ENCODE measurements at places on chromosomes 6 and 20.

DNA sequence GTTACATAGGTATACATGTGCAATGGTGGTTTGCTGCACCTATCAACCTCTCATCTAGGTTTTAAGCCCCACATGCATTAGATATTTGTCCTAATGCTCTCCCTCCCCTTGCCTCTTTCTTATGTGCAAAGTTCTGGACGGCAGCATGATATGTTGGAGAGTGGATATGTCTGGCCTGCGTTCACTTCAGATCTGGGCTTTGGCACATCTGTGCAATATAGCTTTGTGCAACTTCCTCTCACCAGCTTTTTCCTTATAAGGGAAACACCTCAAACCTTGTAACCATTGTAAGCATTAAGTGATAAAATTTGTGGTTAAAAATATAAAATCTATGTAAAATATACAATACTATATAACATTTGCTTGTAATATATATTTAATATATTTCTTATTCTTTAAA lies 288.0 kb downstream of the PHACTR1 start:
- DNase-seq: no peak

DNA sequence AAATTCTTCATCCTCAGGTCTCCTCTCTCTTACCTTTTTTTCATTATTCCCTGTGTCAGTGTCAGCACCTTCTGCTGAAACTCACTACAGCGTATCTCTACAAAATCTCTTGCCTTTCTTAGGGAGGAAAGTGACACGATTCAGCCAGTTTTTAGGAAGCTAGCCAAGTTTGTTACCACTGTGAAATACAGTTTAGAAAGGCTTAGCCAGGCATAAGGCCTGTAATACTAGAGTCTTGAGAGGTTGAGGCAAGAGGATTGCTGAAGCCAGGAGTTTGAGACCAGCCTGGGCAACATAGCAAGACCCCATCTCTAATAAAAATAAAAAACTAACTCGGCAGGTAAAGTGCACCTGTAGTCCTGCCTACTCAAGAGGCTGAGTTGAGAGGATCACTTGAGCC lies 16.7 kb downstream of the TAB2 start:
- no peak for DNase-seq

GRCh38 chr6:3527651-3527977 lies 70.8 kb upstream of the SLC22A23 start:
- no peak for DNase-seq

DNA sequence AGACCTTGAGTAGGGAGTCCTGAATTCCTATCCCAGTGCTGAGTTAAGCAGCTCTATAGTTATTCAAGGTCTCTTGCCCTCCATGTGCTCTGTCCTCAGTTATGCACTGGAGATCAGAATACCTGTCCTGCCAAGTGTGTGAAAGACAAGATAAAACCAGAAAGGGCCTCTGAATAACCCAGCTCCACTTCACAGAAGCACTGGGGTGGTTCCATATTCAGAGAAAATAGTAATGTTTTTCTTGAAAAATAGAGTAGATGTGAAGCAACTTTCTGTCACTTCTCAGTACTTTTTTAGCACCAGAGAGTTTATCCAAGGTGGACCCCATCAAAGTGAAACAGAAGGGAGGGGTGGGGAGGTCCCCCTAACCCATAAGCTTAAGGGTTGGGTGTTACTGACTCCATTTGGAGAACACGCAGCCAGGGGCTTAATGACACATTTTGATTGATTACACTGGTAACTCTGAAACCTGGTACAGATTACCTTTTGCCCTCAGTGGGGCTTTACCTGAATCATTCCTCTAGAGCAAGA lies 509.8 kb upstream of the JARID2 start:
- no peak for DNase-seq

- no peak for DNase-seq
Observed at GRCh38 chr6:152167641-152168603, 360.4 kb downstream of the ESR1 start.

DNA sequence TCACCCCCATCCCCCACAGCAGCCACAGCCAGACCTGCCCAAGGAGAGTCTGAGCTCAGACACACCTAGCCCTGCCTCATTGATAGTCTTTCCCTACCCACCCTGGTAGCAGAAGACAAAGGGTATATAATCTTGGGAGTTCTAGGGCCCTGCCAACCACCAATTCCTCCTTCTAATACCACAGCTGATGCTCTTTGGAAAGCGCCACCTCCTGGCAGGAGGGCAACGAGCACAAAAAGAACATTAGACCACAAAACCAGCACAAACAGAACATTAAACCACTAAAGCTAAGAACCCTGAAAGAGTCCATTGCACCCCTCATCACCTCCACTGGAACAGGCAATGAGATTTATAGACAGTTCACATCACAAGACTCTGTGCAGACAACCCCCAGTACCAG lies 195.8 kb upstream of the FUT9 start:
- no peak for DNase-seq

GRCh38 chr6:5191222-5191621 lies 69.5 kb downstream of the LYRM4 start:
- DNase-seq: no peak

GRCh38 chr20:20051767-20052073 lies 546 bp downstream of the CRNKL1 start:
- DNase-seq: no peak

DNA sequence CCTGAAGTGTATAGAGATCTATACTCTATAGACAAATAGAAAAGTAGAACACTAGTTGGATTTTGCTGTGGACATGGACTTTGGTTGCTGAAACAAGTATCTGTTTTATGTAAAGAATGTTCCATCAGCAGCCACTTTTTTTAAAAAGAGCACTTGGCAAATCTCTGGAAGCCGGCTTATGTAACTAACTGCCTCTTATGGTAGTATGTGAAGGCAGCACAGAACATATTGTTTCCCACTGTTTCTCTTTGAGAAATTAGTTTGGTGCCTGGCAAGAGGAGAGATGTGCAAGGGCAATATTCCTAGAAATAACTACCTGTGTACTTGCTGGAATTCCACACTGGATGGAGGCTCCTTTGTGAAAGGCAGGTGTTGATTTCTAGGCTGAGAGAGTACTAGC lies 242.3 kb upstream of the PREP start:
- no peak for DNase-seq

GRCh38 chr6:118933855-118934460 lies 1.0 kb downstream of the MCM9 start:
- DNase-seq: no peak

GRCh38 chr6:35638679-35639078 lies 50.0 kb downstream of the FKBP5 start:
- no peak for DNase-seq

- DNase-seq: no peak
Observed at GRCh38 chr20:16684416-16684815, 45.4 kb upstream of the SNRPB2 start.

DNA sequence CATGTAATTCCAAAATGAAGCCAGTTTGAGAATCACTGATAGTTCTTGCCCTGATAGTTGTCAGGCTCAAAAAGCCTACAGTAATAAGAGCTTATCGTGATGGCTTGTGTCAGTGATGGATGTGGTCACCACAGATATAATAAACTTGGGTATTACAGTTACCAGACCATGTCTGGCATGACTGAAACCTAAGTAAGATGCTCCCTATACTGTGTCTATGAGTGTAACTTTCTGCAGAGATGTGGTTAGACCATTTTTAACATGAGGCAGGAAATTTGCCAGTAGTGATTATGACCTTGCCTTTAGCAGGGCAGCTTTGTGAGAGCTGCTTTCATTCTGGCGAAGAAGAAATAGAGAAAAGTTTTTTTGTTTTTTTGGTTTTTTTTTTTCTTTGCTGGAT lies 90.2 kb downstream of the ANKS1A start:
- DNase-seq: no peak

DNA sequence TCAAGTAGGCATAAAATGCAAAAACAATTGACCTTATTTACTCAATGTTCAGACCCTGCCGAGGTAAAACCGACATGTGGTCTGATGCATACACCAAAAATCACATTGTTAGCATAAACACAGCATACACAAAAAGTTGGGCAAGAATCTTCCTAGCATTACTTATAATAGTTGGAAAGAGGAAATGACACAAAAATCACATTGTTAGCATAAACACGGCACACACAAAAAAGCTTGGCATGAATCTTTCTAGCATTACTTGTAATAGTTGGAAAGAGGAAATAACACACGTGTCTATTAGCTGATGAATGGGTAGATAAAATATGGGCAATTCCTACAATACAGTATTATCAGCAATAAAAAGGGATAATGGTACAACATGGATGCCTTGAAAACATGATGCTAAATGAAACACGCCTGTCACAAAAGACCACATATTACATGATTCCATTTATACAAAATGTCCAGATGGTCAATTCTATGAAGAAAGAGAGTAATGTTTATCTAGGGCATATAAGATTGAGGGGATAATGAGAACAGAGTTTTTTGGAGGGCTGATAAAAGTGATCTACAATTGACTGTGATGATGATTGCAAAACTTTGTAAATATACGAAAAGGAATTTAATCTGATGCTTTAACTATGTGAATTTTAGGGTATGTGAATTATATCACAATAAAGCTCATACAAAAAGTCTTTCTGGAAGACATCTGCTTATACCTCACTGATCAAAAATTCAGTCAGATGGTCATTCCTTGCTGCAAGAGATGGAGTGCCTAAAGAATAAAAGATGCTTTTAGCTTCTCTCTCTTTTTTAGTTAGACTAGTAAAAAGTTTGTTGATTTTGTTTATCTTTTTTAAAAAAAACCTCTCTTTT lies 1019.5 kb upstream of the CITED2 start:
- DNase-seq: no peak

GRCh38 chr6:119171088-119171841 lies 92.8 kb upstream of the FAM184A start:
- no peak for DNase-seq

GRCh38 chr20:48841875-48842529 lies 14.2 kb upstream of the PREX1 start:
- no peak for DNase-seq

GRCh38 chr20:62354031-62354808 lies 12.9 kb downstream of the LAMA5 start:
- no peak for DNase-seq

GRCh38 chr6:100487638-100488037 lies 22.9 kb upstream of the SIM1 start:
- no peak for DNase-seq

GRCh38 chr6:128759901-128760300 lies 123.0 kb upstream of the LAMA2 start:
- no peak for DNase-seq

- no peak for DNase-seq
Observed at GRCh38 chr6:167020206-167020605, 21.0 kb downstream of the CEP43 start.

DNA sequence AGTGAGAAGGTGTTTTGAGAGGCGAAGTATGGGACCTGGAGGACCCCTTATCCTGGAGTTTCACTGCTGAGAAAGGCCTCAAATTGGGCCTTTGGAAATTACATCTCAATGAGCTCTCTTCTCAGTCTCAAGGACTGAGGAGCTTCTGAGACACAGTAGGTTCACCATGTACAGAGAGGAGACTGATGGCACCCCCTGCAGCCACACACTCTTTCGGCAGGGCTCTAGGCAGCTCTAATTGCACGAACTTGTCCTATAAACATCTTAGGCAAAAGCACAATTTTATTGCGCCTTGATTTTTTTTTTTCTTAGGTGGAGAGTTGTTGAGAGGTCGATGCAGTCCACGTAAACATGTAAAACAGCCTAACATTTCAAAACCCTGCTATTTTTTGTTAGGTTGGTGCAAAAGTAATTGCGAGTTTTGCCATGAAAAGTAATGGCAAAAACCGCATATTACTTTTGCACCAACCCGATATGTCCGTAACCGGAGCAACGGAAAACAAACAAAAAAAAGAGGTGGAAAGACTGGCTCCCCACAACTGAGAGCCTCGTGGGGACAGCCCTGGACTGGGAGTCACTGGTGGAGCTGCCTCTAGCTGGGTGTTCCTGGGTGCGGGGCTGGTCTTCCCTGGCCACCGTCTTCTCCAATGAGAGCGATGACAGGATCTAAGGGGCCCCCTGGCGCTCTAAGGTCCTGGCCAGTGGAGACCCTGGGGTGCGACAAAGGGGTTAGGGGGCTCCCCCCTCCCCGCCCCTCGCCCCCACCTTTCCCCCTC lies 84.0 kb upstream of the EYA2 start:
- DNase-seq: no peak

GRCh38 chr20:1489764-1490436 lies 1.3 kb downstream of the SIRPB2 start:
- DNase-seq: no peak

DNA sequence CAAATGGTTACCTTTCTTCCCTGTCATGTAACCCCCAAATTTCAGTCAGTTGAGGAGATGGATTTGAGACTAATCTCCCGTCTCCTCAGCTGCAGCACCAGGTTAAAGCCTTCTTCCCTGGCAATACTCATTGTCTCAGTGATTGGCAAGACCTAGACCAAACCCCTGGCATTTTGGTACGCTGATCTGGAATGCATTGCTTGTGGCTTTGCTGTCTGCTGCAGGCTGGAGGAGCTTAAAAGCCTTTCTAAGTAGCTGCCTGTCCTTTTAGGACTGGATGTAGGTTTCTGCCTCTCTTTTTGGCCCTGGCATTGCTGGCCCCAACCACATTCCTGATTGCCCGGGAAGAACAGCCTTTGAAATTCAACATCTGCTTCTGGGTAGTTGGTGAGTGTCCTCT lies 729.6 kb upstream of the GJE1 start:
- no peak for DNase-seq

- DNase-seq: no peak
Observed at GRCh38 chr6:88124925-88125557, 41.1 kb downstream of the CNR1 start.

DNA sequence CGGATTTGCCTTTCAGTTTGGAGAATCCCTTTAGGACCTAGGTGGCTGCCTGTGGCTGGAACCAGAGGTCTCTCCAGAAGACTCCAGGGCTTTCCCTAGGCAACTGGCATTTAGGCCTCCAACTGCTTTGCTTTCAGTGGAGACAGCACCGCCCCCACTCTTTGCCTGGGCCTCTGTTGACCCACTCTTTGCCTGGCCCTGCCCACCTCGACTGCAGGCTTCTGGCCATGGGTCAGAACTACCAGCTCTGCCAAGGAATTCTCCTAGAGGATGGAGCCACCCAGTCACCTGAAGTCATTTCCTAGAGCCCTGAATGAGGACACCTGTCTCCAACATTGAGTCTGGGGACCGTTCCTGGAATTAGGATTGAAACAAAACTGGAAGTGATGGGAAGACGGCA lies 439.0 kb upstream of the CDH4 start:
- DNase-seq: no peak

DNA sequence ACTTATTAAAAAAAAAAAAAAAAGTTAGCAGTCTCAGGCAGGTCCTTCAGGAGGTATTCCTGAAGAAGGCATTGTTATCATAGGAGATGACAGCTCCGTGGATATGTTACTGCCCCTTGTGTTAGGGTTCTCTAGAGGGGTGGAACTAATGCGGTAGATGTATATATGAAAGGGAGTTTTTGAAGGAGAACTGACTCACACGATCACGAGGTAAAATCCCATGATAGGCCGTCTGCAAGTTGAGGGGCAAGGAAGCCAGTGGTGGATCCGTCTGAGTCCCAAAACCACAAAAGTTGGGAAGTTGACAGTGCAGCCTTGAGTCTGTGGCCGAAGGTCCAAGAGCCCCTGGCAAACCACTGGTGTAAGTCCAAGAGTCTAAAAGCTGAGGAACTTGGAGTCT lies 103.4 kb downstream of the TULP4 start:
- DNase-seq: no peak

- peak; percentile 50 for DNase-seq
Observed at GRCh38 chr6:139981768-139982181, 607.3 kb upstream of the CITED2 start.

Data from nephron progenitor cell (in vitro differentiated cells).